ENCODE measurements at places on chromosomes 13 and 19. TPM values are rescaled to one million over a fixed set of nuclear protein-coding genes. Genes with fewer than 3 reads are reported as not detected.
A peak's percentile ranks its signal among the peaks of the same experiment; 100 is the strongest.

GRCh38 chr13:32202268-32202667 lies 112.9 kb downstream of the ZAR1L start:
- H3K4me1 ChIP-seq: no peaks in the 10 kb centered on the region
- no peak overlapping the region for H3K4me3 ChIP-seq
- DNase-seq: no peak
- no peak overlapping the region for H3K27ac ChIP-seq

DNA sequence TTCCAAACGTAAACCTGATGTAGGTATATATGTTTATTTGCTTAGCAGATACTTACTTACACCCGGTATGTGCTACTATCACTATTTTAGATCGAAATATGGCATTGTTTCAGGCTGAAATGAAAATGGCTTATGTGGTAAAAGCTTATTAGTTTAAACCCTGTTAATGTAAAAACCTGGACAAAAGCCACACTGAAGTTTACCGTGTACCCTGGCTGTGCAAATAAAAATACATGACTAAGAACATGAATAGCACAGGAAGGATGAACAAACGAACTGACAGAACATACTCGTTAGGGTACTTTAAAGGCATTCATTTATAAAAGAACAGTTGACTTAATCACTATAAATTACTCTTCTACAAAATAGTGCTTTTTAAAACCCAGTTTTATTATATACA lies 6.6 kb downstream of the CLDN10 start:
- DNase-seq: peak; percentile 84
- no peaks in the 10 kb centered on the region for H3K27me3 ChIP-seq
- H3K27ac ChIP-seq: no peak overlapping the region
- no peaks in the 10 kb centered on the region for H3K36me3 ChIP-seq
- peaks cover 29% of the 10 kb centered on the region for H3K4me1 ChIP-seq

- H3K36me3 ChIP-seq: no peaks in the 10 kb centered on the region
- no peak for DNase-seq
- no peak overlapping the region for H3K4me3 ChIP-seq
Observed at GRCh38 chr19:21612403-21612872, 107.0 kb downstream of the ZNF429 start.

Gene ANKRD10
- 47.1 TPM for total RNA-seq

DNA sequence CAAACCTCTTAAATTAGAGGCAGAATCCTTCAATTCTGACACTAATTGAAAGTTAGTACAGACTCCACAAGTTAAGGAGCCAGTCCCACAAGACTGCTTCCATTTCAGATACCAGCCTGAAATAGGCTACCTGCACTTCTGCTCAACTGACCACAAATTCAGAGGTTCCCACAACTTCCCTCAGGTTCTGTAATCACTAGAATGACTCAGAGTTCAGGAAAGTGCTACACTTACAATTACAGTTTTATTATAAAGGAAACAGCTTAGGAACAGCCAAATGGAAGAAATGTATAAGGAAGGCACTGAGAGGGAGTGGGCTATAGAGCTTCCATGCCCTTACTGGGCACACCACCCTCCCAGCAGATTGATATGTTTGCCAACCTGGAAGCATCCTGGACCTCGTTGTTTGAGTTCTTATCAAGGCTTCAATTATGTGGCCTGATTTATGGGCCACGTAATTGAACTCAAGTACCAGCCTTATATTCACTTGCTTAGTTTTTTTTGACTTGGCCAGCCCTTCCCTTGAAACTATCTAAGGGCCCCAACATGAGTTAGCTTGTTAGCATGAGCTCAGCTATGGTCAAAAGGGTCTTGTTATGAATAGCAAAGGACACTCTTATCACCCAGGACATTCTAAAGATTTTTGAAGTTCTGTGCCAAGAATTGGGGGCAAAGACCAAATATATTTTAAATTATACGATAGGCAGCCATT lies 25.9 kb downstream of the NBEA start:
- DNase-seq: peak; percentile 51
- no peaks in the 10 kb centered on the region for H3K27me3 ChIP-seq
- H3K4me1 ChIP-seq: peaks cover 16% of the 10 kb centered on the region
- no peak overlapping the region for H3K4me3 ChIP-seq
- peak overlapping the region; percentile 16 for H3K27ac ChIP-seq

Gene UPK1A
- not detected for total RNA-seq
